ENCODE measurements at places on chromosomes 1 and 21. TPM values are rescaled to one million over a fixed set of nuclear protein-coding genes. Genes with fewer than 3 reads are reported as not detected.

DNA sequence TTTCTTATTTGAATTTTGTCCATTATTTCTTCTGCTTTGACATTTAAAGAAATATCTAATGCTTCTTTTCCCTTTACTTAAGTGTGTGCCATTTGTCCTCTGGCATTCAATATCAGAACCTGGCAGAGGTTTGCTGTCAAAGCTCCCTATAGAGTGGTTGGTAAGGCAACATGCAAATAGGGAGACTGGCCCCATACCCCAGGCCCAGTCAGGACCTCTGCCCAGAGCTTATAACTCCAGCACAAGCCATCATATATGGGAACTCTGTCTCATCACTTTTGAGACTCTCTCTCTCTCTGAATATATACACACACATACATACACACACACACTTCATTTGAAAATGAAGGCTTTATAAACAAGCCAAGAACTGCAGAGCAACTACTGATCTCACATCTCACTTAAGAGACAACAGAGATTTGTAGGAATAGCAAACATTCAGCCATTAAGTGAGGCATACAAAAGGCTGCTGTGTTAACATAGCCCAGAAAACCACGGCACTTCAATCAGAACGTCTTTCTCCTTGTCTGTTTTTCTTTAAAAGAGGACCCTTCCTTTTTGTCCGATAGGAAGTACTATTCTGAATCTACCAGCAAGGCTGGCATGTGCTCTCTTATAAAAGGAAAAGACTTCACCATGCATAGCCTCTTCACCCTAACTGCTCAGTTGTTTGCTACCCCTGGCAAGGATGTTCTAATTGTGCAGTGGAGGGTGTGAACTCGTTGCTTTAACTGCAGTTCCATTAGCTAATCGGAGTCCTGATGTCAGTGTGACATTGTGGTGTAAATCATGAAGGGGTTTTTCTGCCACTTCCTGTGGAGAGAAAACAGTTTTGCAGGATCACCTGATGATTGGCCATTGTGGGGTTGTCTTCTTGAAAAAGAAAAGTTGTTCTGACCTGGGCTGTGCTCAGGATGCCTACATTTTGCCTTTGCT is 101.7 kb downstream of the NR5A2 start:
- H3K4me3 ChIP-seq = no peak overlapping the region
- H3K4me1 ChIP-seq = no peaks in the 10 kb centered on the region
- no peaks in the 10 kb centered on the region for H3K27me3 ChIP-seq
- DNase-seq = no peak

GRCh38 chr21:39660191-39660980 is 47.6 kb downstream of the B3GALT5 start:
- peak; percentile 71 for DNase-seq
- no peaks in the 10 kb centered on the region for H3K36me3 ChIP-seq
- no peaks in the 10 kb centered on the region for H3K27me3 ChIP-seq
- peak overlapping the region; percentile 27 for H3K4me3 ChIP-seq
- peak overlapping the region; percentile 51 for H3K27ac ChIP-seq

- H3K27me3 ChIP-seq = no peaks in the 10 kb centered on the region
- no peak overlapping the region for H3K4me3 ChIP-seq
- H3K36me3 ChIP-seq = no peaks in the 10 kb centered on the region
- H3K4me1 ChIP-seq = no peaks in the 10 kb centered on the region
- no peak for DNase-seq
These were observed 192.5 kb downstream of the FOXD2 start for GRCh38 chr1:47630346-47630745.

DNA sequence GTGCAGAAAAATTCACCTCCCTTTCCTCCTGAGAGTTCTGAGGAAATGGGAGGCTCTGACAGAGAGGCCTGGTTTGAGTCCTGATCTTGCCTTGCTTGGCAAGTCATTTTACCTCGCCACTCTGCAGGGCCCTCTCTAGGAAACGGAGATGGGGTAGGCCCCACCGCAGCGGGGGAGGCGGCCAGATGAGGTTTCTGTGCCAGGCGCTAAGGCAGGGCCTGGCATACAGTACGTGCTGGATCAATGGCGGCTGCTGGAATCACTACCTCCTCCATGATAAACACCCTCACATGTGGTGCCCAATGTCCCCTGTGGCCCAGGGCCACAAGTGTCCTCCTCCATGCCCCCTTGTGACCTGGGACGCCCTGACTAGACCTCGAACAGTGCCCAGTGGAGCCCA is 499 bp upstream of the PLEKHG5 start:
- DNase-seq = no peak
- H3K27me3 ChIP-seq = no peaks in the 10 kb centered on the region
- H3K4me3 ChIP-seq = no peak overlapping the region
- H3K27ac ChIP-seq = peak overlapping the region; percentile 58
- peaks cover 46% of the 10 kb centered on the region for H3K4me1 ChIP-seq
- no peaks in the 10 kb centered on the region for H3K36me3 ChIP-seq

DNA sequence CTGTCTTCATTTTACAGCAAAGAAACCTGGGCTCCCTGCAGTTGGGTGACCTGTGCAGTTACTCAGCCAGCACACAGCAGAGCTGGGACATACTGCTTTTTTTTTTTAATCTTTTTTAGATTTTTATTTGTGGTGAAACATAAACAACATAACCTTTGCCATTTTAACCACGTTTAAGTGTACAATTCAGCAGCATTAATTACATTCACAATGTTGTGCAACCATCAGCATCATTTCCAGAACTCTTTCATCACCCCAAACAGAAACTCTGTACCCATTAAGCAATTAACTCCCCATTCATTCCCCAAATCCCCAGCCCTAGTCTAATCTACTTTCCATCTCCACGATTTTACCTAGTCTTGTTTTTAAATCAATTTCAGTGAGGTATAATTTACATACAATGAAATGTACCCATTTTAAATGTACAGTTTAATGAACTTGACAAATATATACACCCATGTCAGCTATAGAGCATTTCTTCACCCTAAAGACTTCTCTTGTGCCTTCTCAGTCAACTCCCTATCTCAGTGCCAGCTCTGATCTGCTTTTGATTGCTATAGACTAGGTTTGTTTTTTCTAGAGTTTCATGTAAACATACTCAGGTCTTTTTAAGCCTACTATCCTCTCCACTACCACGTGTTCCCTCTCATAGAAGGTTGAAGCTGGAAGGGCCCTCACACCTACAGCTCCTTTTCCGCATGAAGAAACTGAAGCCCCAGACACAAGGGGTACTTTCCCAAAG is 37.8 kb upstream of the C8B start:
- H3K4me3 ChIP-seq = no peak overlapping the region
- H3K27me3 ChIP-seq = no peaks in the 10 kb centered on the region
- H3K4me1 ChIP-seq = peaks cover 7% of the 10 kb centered on the region
- DNase-seq = no peak

- DNase-seq = no peak
- no peak overlapping the region for H3K27ac ChIP-seq
- H3K4me3 ChIP-seq = no peak overlapping the region
- no peaks in the 10 kb centered on the region for H3K36me3 ChIP-seq
- H3K27me3 ChIP-seq = no peaks in the 10 kb centered on the region
These were observed 41.9 kb downstream of the RSPH1 start for GRCh38 chr21:42453986-42454570.

- peak overlapping the region; percentile 67 for H3K4me3 ChIP-seq
- peaks cover 21% of the 10 kb centered on the region for H3K36me3 ChIP-seq
- H3K27ac ChIP-seq = no peak overlapping the region
- DNase-seq = no peak
- H3K4me1 ChIP-seq = peaks cover 32% of the 10 kb centered on the region
- no peaks in the 10 kb centered on the region for H3K27me3 ChIP-seq
These were observed 777 bp upstream of the METTL25B start for GRCh38 chr1:156727492-156727891.

KRTAP11-1 gene
- total RNA-seq = not detected

GRCh38 chr1:169027607-169028320 is 78.7 kb upstream of the ATP1B1 start:
- no peaks in the 10 kb centered on the region for H3K27me3 ChIP-seq
- no peak for DNase-seq
- H3K4me1 ChIP-seq = peaks cover 4% of the 10 kb centered on the region
- no peak overlapping the region for H3K4me3 ChIP-seq
- no peaks in the 10 kb centered on the region for H3K36me3 ChIP-seq
- H3K27ac ChIP-seq = no peak overlapping the region

BMP8A gene
- total RNA-seq = 0.96 TPM

GRCh38 chr1:165933446-165934170 is 106.2 kb downstream of the UCK2 start:
- H3K4me1 ChIP-seq = no peaks in the 10 kb centered on the region
- H3K27ac ChIP-seq = no peak overlapping the region
- no peak overlapping the region for H3K4me3 ChIP-seq
- DNase-seq = no peak

CLEC20A gene
- not detected for total RNA-seq

DNA sequence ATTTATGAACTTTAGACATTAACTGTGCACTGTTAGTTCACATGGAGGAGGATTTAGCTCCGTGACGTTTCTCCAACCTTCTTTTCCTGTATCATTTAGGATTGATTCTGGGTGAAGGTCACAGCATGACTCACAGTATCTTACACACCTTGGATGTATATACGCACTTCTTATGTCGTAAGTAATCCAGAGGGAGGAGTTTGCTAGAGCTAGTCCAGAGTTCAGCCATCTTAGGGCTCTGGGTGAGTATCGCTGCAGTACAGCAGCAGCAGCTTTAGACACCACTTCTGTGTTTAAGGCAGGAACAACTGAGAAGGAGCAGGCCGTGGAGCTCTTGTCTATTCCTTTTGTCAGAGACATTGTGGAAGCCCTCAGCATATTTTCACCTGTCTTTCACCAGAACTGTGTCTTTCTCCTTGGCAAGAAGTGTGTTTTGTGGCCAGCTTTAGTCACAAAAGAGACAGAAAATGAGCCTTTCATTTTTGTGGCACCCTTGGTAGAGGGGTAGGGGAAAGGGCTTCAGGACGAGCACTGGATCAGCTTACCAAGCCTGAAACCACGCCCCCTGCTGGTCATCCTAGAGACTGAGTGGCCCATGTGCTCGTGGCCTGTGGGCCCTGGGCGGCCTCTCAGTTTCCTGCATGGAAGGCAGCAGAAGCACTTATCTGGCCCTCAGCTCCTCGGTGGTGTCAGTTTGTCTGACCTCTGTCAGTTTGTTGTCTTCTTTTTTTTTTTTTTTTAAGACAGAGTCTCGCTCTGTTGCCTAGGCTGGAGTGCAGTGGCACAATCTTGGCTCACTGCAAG is 64.0 kb downstream of the ADARB1 start:
- no peak overlapping the region for H3K4me3 ChIP-seq
- peak; percentile 61 for DNase-seq
- H3K27ac ChIP-seq = no peak overlapping the region
- H3K36me3 ChIP-seq = no peaks in the 10 kb centered on the region

DNA sequence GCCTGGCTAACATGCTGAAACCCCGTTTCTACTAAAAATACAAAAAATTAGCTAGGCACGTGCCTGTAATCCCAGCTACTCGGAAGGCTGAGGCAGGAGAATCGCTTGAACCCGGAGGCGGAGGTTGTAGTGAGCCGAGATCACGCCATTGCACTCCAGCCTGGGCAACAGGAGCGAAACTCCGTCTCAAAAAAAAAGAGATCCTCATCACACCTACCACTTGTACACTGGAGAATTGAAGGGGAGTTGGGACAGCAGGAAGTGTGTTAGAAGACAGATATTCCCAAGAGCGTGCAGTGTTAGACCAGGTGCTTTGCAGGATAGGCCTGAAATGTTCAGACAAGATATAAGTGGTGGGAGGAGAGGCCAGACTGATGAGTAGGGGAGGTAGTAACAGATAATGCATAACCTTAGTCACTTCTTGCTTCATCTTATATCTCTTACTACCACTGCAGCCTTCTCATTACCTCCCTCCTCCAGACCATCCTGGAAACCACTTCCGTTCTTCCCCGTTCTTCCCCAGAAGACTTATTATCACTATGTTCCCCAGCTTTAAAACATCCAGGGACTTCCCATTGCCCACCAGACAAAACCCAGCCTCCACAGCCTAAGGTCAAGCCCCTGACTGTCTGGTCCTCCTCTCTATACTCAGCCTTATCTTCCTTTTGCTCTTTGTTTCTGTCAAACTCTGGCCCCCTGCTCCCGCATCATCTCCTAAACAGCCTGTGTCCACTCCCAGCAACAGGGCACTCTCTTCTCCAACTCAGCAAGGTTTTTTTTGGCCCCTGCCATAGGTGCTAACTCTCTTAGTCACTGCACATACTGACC is 21.3 kb downstream of the FAM20B start:
- H3K4me3 ChIP-seq = no peak overlapping the region
- no peak for DNase-seq
- H3K27ac ChIP-seq = no peak overlapping the region
- peaks cover 9% of the 10 kb centered on the region for H3K36me3 ChIP-seq
- no peaks in the 10 kb centered on the region for H3K27me3 ChIP-seq
- H3K4me1 ChIP-seq = no peaks in the 10 kb centered on the region

DNA sequence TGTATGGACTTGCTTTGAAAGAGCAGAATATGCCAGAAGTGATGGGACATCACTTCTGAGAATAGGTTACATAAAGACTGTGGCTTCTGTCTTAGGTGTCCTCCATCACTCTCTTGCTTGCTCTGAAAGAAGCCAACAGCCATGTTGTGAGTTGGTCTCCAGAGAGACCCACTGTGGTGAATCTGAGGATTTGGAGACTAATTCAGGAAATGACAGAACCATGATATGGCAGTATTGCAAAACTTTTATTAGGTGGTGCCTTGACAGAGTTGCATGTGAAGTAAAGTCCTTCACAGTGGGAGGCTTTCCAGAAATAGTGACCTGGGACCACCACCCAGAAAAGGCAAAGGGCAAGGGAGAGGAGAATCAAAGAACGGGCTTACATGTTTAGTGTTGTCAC is 628.6 kb downstream of the KCNT2 start:
- no peak overlapping the region for H3K27ac ChIP-seq
- H3K36me3 ChIP-seq = no peaks in the 10 kb centered on the region
- DNase-seq = no peak
- no peaks in the 10 kb centered on the region for H3K27me3 ChIP-seq
- no peak overlapping the region for H3K4me3 ChIP-seq
- no peaks in the 10 kb centered on the region for H3K4me1 ChIP-seq

DNA sequence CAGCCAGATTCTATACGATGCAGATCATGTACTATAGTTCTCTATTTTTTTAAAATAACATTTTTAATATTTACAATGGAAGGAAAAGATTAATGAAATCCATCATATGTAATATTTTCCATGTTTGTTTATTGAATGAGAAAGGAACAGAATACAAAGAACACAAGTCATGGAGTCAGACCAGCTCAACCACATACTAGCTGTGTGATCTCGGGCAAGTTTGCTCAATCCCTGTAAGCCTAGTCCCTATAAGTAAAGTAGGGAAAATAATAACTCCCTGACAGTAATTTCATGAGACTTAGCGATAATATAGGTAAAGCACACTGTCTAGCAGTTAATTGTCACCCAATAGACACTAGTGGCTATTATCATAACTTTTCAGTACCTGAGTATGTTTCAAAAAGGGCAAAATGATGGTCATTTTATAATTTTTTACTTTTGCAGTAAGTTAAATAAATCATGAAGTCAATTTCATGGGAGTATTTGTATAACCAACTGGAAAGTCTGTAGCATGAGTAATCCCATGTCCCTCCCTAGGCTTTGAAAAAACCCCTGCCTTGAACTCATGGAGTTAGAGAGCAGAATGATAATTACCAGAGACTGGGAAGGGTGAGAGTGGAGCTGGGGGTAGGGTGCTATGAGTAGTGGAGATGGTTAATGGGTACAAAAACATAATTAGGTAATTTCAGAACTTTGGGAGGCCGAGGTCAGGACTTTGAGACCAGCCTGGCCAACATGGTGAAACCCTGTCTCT is 37.0 kb upstream of the EPS15 start:
- H3K4me3 ChIP-seq = no peak overlapping the region
- H3K36me3 ChIP-seq = no peaks in the 10 kb centered on the region
- H3K4me1 ChIP-seq = peaks cover 4% of the 10 kb centered on the region

- no peaks in the 10 kb centered on the region for H3K27me3 ChIP-seq
- no peaks in the 10 kb centered on the region for H3K4me1 ChIP-seq
- DNase-seq = no peak
- H3K27ac ChIP-seq = no peak overlapping the region
These were observed 156.8 kb downstream of the ST6GALNAC3 start for GRCh38 chr1:76231320-76231719.

Measured in heart left ventricle (tissue), 16 donors.